ENCODE measurements at places on chromosomes 11 and 22.
A peak's percentile ranks its signal among the peaks of the same experiment; 100 is the strongest.

DNA sequence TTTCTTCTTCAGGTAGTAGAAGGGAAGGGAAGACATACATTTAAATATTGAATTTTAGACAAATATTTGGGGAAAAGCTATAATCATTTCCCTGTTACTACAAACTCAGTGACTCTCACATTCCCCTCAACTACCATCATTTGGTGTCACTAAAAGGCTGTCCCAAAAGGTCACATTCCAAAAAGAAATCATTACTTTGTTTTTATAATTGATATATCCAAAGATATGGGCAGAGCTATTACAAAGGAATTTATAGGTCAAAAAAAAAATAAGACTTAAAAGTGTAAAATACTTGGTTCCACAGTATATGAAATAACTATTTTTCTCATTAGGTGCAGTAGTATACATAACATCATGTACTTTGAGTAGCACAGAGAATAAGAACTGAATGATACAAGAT lies 751.4 kb downstream of the KCNA4 start:
- no peak for DNase-seq

DNA sequence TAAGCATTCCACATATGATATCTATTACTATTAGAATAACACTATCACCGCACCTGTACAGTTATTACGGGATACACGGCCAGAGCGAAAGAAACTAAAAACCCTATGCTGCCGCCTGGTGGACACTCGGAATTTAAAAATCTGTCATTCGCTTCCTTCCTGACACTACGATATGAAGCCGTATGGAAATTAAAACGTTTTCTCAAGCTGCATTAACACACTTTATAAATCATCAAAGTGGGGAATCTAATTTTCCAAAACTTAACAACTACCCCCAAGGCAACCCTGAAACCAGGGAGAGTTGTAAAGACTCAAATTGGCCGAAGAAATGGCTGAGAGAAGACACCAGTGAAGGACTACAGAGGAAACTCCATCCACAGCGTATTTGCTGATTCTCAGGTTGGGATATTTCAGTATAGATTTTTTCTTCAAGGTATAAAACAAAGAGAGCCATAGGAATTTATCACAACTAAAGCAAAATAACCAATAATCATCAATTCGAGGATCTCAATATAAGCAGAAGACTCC lies 1.4 kb downstream of the CCDC73 start:
- peak; percentile 59 for DNase-seq

- DNase-seq = peak; percentile 73
These were observed 1.6 kb downstream of the MAML2 start for GRCh38 chr11:96341211-96342013.

- peak; percentile 69 for DNase-seq
These were observed 8.5 kb upstream of the CHRDL2 start for GRCh38 chr11:74739546-74740270.

- no peak for DNase-seq
These were observed 55.8 kb downstream of the CABIN1 start for GRCh38 chr22:24066865-24067264.
